ENCODE measurements at places on chromosomes 16 and 17.

DNA sequence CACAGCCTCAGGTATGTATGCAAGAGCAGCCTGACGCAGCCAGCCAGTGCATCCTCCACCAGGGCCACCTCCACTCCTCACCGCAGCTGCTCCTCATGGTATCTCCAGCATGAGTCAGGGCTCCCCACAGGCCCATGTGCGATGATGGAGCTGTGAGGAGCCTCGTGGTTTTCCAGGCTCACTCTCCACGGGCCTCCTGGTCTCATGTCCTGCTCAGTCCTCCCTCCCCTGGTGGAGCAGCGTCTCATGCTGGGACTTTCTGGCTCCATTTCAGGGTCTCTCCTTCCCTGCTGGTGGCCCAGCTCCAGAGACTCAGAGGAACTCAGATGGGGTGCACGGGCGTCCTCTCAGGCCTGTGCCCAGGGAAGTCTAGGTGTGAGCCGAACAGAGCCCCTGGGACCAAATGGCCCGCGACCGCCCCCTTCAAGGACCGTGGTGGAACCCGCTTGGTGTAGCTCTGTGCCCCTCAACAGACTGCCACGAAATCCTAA lies 70.4 kb downstream of the METRNL start:
- DNase-seq, result no peak

GRCh38 chr17:42531455-42532354 lies 4.3 kb upstream of the NAGLU start:
- peak; percentile 75 for DNase-seq

DNA sequence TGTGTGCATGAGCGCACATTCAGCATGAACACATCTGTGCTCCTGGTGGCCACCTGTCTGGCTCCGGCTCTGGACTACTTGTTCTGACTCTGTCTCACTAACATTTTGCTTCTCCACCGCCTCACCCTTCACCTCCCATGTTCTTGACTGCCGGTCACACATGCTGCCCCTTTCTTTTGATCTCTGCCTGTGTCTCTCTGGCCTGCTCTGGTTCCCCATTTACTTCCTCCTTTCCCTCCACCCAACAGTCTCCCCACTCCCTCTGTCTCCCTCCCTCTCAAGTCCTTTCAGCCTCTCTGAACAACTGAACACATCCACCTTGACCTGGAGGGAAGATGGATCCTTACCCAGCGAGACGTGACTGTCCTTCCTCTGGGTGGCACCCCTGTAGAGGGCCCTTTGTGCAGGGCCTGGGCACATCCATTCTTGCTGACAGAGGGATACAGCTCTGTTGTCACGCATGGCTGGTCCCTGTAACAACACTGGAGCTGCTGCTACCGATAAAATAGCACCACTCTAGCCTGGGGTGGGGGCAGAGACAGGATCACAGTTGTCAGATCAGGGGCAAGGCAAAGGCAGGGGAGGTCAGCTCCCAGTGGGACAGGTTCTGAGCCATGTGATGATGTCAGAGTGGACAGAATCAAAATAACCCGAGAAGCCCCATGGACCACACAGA lies 11.0 kb downstream of the ZSCAN32 start:
- no peak for DNase-seq

GRCh38 chr17:33595828-33596227 lies 302.7 kb upstream of the ASIC2 start:
- DNase-seq, result no peak

DNA sequence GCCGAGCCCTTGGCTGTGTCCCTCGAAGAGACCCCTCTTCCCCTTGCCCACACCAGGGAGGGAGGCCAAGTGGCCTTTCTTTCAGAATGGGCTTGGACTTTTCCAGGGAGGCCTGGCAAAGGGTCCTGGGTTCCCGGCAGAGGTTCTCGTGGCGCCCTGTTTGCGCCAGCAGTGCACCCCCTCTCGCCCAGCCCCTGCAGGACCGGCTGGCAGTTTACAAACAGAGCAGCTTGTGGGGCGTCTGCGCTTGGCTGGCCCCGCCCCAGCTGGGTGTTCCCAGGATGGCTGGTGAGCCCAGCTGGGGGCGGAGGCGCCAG lies 137.8 kb upstream of the CIBAR2 start:
- no peak for DNase-seq

GRCh38 chr16:31348579-31348978 lies 6.4 kb upstream of the ITGAX start:
- no peak for DNase-seq

GRCh38 chr16:86330906-86331305 lies 179.4 kb upstream of the FOXF1 start:
- no peak for DNase-seq

DNA sequence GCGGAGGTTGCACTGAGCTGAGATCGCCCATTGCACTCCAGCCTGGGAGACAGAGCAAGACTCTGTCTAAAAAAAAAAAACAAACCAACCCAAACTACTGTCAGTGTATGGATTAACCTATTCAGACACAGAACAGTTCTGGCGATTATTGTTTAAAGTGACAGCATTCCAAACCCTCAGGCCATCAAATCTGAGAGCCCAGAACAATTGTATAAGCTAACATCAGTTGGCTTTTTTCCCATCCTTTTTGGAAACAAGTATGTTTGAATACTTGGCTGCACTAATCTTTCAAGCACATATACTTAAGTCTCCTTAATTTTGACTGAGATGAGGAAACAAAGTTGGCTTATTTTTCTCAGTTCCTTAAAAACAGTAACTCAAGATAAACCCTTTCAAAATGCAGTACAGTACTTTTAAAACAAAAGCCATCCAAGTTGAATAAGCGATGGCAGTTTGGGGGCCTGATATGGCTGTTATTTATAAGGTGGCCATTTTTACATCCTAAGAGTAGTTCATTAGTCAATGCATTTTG lies 1.4 kb downstream of the ZSWIM7 start:
- no peak for DNase-seq

- DNase-seq, result no peak
Observed at GRCh38 chr16:54544553-54545180, 258.1 kb upstream of the IRX3 start.

- DNase-seq, result no peak
Observed at GRCh38 chr16:22207715-22208360, 1.8 kb downstream of the EEF2K start.

DNA sequence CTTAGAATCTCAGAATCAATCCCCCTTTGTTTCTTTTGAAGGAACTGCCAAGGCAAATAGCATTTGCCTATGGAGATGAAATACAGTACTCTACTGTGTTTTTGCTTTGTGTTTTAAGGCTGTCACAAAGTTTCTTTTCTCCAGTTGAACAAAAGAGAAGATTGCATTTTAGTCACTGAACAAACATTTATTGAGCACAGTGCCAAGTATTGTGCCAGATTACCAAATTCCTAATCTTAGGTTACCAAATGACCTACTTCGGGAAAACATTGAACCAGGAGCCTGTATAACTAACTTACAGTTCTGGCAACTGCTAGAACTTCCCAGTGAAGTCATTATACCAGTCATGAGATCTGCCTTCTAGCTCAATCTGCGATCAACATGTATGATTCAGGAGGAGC lies 3.0 kb upstream of the UBB start:
- DNase-seq, result no peak

GRCh38 chr16:86868786-86869185 lies 290.4 kb downstream of the FOXL1 start:
- DNase-seq, result no peak

GRCh38 chr17:2996810-2997670 lies 66.4 kb downstream of the OR1D5 start:
- DNase-seq, result no peak

DNA sequence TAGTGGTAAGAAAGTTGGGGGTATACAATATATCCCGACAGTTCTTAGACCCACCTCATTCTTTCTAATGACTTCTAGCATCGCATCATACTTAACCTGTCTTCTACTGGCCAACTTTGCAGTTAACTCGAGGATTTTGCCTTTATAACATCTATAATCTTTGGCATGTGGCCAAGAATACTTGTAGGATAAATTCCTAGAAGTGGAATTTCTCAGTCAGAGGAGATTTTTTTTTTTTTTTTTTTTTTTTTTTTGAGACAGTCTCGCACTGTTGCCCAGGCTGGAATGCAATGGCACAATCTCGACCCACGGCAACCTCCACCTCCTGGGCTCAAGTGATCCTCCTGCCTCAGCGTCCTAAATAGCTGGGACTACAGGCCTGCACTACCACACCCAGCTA lies 253.5 kb downstream of the MRTFB start:
- no peak for DNase-seq

GRCh38 chr16:75080205-75081029 lies 36.2 kb downstream of the LDHD start:
- DNase-seq, result no peak

DNA sequence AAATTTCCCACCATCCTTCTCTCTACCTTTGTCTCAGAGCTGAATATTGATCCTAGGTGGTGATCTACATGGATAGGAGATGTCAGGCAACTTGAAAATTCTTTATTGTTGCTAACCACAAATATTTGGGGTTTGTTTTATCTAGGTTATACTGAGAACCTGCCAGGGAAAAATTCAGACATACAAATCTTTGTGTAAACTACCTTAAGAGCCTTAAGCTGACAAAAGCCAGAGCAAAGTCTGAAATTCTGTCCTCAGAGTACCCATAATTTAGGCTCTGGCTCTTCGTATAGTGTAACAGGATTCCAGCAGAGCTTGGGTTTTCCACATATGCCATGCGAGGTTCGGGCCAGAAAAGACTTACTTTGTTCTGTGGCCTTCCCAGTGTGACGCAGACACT lies 406.7 kb upstream of the MAF start:
- no peak for DNase-seq

DNA sequence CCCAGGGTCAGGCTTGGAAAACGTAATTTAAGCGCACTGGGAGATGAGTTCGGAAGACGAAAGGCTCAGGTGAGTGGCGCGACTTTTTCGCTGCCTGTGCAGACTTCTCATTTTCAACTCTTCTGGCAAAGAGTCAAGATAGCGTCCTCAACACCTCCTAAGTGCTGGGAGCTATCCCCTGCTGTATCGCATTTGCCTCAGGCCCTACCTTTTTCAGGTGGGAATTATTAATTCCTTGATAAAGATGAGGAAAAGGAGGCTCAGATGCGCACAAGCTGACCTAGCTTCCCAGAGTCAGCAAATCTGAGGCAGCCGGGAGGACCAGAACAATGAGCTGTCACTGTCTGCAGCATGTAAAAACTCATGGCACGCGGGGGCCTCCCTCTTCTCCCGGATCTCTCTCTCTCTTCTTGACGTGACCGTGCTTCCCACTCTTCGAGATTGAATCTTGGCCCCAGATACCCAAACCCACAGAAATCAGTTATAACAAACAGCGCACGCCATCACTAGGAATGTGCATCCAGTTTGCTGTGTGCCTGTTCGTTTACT lies 512 bp upstream of the ADAMTS18 start:
- no peak for DNase-seq

DNA sequence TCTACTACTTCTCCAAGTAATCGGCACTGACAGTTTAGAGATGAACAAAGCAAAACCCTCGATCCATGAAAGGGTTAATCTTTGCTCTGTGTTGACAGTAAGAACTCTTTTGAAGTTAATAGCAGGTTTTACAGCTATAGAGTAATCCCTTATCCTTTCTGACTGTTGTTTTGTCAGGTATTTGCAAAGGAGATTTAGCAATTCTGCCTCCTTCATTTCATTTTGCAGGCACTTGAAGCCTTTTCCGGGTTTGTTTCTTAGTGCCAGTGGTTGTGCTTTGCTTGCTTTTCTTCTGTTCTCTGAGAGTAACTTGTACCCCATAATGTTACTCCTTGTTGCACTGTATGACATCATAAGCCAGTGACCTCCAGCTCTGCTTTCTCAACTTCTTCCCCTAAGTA lies 64.5 kb downstream of the TANGO6 start:
- peak; percentile 71 for DNase-seq

DNA sequence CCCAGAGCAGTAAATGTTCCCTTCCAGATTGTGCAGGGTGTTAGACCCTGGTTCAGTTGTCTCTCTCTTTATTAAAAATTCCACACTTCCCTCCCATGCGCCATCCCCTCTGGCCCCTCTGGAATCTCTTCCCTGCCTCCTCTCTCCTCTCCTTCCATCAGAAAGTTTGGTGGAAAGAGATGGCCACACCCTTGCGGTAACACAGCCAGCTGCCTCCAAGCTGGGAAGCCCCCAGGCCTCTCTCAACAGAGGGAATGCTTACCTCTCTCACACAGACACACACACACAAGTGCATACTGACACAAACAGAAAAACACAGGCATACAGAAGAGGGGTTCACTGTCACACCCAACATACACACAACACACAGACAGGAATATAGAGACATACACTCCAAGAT lies 220.5 kb downstream of the C16orf78 start:
- no peak for DNase-seq

DNA sequence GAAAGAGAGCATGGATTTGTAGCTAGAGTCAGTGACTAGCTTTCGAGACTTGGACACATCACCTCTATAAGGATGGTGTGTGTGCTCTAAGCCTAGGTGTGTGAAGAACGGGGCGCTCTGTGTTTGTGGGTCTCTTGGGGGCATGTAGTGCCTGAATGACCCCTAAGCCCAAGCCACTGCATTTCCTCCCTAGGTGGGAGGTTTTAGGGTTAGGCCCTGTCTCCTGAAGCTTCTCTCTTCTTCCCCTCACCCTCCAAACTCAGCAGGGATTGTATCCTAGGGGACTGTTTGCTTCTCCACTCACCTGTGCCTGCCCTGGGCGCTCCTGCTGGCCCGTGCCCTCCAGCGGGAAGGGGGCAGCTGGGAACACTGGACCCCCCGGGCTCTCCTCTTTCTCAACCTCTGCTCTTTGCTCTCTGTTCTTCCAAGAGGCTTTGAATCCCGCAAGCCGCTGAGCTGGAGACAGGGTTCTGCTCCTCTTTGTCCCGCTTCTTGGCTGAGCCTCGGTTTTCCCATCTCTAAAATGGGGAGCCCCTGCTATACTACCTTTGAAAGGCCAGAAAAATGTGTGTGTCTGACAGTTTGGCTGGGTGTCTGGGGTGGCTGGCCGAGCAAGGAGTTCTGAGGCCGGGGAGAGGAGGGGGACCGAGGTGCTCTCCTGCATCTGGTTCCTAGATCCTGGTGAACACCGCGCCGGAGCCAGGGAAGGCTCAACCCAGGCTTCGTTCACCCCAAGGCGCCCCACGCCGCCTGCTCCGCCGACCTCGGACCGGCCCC lies 810 bp downstream of the CYGB start:
- DNase-seq, result no peak

DNA sequence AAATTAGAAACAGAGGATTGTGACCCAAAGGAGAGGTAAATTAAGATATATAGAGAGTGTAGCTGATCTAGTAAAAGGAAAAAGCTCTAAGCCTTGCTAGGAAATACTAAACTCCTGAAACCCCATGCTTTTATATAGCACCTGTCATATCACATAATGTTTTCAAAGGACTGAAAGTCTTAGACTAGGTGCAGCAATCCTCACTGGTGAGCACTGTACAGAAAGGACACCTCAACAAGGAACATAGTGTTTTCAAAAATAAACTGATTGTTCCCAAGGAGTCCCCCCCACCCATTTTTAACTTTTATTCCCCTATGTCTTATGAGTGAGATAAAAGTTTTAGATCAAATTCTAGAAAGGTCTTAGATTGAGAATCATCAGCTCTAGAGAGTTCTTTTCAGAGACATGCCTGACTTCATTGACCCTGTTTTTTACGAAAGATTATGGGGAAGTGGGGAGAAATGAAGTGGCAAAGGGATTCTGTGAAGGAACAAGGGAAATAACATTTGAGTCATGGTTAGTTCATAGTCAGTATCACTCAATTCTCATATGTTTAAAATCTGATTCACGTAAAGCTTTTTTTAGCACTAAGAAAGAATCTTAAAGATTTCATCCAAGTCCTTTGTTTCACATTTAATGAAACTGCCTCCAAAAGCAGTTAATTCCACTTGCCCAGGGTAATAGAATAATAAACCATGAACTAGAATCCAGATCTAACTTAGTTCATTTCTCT lies 166.4 kb downstream of the CYB561 start:
- no peak for DNase-seq

All from large intestine (tissue), 12 donors.